ENCODE measurements at places on chromosomes 5 and 9.
A peak's percentile ranks its signal among the peaks of the same experiment; 100 is the strongest.

GRCh38 chr9:115275753-115276152 lies 157.8 kb upstream of the TNC start:
- peak; percentile 30 for DNase-seq

- peak; percentile 38 for DNase-seq
Observed at GRCh38 chr5:127290019-127290945, at the start of gene MEGF10. MEGF10 (plus strand) TSS chr5:127290796; CDS start chr5:127331309, 40,513 bp downstream.

DNA sequence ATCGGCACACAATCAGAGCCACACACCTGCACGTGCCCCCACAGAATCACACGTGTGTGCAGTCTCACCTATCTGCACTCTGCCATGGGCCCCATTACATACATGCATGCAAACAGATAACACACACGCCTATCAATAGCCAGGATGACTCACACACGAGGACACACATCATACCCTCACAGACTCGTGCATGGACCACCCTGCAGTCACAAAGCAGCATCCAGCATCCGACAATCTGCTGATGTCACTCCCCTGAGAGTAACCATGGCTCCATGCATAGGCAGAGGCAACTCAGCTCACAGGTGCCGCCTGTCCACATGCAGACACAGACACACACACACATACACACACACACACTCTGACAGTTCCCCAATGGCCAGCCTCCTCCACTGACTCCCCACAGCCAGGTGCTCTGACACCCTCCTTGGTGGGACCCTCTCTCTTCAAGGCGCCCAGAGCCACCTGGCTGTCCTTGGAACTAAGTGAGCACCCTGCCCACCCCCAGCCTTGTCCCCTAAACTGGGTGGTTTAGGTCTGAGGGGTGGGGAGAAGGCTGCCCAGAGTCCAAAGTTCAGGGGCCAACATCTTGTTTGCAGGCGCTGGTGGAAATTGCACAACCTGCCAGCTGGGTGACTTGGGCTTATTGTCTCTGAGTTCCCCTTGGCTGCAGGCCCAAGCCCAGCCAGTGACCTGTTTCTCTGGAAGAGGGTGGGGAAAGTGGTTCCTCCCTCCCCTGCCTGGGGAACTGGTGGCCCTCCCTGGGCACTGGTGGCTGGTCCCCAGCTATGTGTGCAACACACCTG lies 34.6 kb upstream of the NEK6 start:
- DNase-seq, result no peak

DNA sequence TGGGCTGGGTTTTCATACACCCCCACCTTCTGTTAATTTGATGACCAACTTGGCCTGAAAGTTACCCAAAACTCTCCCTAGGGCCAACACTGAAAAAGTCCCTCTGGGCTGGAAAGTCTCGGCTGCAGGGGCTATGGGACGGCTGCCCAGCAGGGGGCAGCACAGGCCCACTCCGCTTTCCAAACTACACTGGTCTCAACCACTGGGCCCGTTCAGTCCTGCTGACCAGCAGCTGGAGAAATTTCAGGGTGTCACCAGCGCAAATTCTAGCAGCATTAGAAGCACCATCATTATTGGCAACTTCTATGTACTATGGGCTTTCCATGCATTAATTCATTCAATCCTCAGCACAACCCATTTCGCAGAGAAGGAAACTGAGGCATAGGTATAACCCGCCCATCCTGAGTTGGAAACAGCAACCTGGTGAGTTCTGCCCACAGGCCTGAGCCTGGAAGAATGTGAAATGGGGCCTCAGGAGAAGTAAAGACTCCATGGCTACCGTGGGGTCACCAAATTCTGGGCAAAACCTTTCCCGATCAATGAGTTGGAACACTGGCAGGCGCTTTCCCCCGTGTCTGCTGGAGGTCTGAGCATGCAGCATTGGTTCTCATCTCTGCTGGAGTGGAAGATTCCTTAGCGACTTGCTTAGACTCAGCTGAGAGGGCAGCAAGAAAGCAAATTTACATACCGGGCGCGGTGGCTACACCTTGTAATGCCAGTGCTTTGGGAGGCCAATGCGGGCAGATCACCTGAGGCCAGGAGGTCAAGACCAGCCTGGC lies 9.7 kb downstream of the ORM2 start:
- no peak for DNase-seq

DNA sequence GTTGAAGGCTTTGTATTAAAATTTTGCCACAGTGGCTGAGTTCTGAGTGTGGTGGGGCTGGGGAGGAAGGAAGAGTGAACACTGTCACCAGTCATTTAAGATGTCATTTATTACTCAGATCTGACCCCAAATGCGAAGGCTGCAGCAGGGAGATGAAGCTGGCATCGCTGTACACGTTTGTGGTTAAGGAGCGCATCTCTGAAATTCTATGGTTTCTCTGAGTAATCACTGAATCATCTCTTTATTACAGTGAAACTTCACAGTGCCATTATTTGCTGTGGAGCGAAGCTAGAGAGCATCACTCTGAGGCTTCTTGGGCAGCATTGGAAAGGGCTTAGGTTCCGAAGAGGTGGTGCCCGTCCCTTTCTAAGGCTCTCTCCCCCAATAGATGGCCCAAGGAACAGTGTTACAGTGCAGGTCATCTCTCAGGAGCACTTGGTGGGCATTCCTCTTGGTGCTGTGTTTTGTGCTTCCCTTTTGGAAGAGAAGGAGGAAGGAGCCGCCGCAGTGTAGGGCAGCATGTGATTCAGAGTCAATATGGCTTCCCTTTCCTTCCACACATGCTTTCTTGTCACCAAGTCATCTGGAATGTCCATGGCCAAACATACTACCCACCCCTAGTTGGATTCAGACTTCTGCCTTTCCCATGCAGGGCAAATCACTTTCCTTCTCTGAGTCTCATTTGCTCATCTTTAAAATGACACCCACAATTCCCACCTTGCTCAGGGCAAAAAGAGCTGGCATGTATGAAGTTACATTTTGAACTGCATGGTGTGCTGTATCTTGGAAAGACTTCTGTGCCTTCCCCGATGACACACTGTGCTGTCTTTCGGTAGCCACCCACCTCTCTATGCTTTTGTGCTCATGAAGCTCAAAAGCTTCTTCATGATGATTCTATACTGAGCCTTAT lies 9.3 kb upstream of the TEX48 start:
- no peak for DNase-seq

- DNase-seq, result no peak
Observed at GRCh38 chr5:176489077-176489476, 40.9 kb downstream of the FAF2 start.

- no peak for DNase-seq
Observed at GRCh38 chr9:106478312-106478711, 384.7 kb upstream of the ZNF462 start.

DNA sequence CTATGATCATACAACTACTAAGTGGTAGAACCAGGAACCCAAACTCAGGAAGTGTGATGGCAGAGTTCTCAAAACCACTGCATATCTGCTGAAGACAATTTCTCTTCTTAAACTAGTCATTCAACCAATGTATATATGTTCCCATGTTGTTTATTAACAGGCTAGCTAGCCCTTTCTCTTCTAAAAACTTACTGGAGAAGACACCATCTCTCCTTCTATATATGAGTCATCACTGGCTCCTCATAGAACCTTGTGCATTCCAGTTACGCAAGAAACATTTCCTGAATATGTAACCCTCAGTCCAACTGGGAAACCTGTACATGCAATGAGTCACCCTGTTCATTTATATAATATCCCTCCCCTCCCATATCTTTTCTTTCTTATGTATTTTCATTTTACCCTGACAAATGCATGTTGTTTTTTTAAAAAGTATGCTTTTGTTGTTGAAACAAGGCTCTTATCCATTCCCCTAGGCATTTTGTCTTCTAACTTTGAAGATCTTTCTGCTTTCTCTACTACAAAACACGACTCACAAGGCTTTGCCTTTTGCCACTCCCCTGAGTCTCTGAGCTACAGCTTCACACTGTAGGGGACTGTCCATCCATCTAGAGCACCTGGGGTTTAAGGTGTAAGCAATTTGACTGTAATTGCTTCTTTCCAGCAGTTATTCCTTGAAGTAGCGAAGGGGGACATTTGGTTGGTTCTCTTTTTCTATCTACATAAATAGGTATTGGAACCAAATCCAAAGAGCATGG lies 119.5 kb downstream of the ANXA1 start:
- no peak for DNase-seq

GRCh38 chr9:129012893-129013448 lies 15.2 kb downstream of the SH3GLB2 start:
- no peak for DNase-seq

DNA sequence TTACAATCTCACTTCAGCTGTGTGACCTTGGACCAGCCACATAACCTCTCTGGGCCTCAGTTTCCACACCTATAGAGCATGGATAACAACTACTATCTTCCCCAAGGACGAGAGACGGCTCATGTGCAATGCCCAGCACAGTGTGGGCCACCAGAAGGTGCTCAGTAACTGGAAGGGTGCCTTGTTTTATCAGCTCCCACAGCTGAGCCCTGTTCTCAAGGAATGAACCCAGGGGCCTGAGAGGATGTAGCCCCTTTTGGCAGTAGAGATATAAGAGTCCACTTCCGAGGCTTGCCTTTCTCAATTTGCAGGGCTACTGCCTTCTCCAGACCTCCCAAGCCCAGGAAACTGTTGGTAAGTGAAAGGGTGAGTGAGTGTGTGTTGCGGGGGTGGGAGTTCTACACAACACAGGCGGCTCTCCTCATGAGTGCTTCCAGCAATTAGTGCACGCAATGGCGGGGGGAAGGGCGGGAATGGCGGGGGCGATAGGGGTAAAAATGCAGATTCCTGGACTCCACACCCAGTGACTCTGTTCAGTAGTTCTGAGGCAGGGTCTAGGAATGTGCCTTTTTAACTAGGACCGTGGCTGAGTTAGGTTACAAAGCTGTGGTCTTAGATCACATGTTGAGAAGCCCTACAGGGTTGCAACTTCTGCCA lies 185.1 kb downstream of the FSTL4 start:
- DNase-seq, result no peak

GRCh38 chr5:9040475-9040874 lies 505.4 kb downstream of the SEMA5A start:
- no peak for DNase-seq

- no peak for DNase-seq
Observed at GRCh38 chr5:114390431-114390830, 28.6 kb downstream of the KCNN2 start.

- no peak for DNase-seq
Observed at GRCh38 chr5:143231416-143231815, 172.1 kb downstream of the NR3C1 start.

DNA sequence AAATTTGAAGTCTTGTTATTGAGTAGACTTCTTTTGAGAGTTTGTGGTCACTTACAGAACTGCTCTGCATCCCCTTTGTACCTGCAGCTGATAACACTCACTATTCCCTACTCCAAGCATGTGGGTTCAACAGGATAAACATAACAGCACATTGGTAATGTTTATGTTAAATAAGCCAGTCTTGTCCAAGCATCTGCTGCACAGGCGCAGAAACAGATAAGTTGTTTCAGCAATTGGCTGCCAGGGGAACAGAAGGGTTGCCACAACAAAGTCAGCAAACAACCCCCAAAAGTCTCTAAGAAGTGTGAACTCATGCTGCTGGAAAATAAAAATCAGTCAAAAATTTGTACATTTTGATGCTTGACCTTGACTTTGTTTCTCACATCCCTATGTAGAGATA lies 174.6 kb downstream of the GDNF start:
- DNase-seq, result peak; percentile 51

GRCh38 chr5:88727705-88728313 lies 155.2 kb downstream of the MEF2C start:
- peak; percentile 1 for DNase-seq

DNA sequence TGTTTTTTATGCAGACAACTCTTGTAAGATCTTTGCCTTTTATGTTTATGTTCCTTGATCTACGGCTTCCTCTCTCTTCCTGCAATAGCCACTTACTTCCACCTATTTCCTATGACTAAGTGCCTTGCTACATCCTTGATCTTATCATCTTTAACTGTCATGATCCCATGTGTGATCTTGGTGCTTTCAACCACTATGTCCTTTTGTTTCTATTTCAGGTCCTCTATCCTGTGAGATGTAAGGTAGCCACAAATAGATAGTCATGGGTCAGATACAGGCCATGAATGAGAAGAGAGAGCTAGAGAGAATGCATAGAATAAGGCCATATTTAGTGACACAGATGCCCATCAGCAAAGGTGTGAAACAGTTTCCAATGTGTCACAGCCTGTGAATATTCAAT lies 243.6 kb upstream of the HAPLN1 start:
- no peak for DNase-seq

- no peak for DNase-seq
Observed at GRCh38 chr5:144315994-144316634, 145.4 kb downstream of the KCTD16 start.

GRCh38 chr5:66130493-66130892 lies 13.6 kb upstream of the SREK1 start:
- no peak for DNase-seq

GRCh38 chr5:164753434-164753833 lies 1248.0 kb downstream of the MAT2B start:
- no peak for DNase-seq

- DNase-seq, result no peak
Observed at GRCh38 chr9:124218987-124219461, 38.7 kb upstream of the NEK6 start.

DNA sequence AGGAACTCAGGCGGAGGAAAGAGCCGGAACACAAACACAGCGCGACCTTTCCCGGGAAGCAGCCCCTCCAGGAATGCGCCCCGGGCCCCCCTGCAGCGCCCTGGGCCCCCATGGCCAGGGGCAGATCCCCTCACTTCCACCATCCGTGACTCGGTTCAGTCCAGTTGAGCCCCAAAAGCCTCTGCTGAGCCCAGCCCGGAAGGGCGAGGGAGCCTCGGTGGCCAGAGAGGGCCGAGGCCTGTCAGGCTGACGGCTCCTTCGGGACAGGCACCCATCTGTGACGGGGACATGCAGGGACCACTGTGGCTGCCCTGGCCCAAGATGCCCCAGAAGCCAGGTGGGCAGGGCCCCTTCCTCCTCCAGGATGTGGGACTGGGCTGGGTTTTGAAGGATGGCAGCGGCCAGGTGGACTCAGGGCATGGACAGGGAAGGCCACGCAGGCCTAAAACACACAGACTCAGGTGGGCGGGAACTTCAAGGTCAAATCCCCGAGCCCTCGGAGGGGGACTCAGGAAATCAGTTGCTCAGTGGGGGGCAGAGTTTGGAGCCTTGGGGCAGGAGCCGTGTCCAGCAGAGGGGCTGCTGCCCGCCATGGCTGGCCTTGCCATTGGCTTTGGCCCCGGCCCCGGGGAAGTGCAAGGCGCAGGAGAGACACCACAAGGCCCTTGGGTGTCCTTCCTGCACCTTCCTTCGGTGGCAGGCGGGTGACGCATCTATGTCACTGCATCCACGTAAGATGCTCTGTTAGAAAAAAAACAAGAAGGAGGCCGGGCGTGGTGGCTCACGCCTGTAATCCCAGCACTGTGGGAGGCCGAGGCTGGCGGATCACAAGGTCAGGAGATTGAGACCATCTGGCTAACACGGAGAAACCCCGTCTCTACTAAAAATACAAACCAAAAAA lies 29.7 kb upstream of the ABO start:
- DNase-seq, result no peak

GRCh38 chr5:38613992-38614836 lies 57.8 kb upstream of the LIFR start:
- DNase-seq, result no peak
